ENCODE measurements at places on chromosomes 13 and 19. TPM values are rescaled to one million over a fixed set of nuclear protein-coding genes. Genes with fewer than 3 reads are reported as not detected.

The SIGLEC11 gene
- total RNA-seq = not detected

The ZNF177 gene
- total RNA-seq = 0.76 TPM

The OVOL3 gene
- total RNA-seq = not detected

The PPP1R12C gene
- 23.5 TPM for total RNA-seq

The NLRP9 gene
- not detected for total RNA-seq

The ZNF772 gene
- 10.9 TPM for total RNA-seq

The LIN37 gene
- total RNA-seq = 4.3 TPM

The F10 gene
- under 0.01 TPM for total RNA-seq

The MBD3L3 gene
- not detected for total RNA-seq

The COX6B2 gene
- not detected for total RNA-seq

The KPTN gene
- total RNA-seq = 2.7 TPM

The PCCA gene
- total RNA-seq = 80.4 TPM

The CGB3 gene
- not detected for total RNA-seq

The ZNF568 gene
- 10.6 TPM for total RNA-seq

The RFPL4AL1 gene
- not detected for total RNA-seq

The TMEM59L gene
- total RNA-seq = not detected

The ZNF358 gene
- total RNA-seq = 11.2 TPM

The FCAR gene
- total RNA-seq = not detected

The ZNF556 gene
- total RNA-seq = not detected

The RSPH6A gene
- 0.11 TPM for total RNA-seq

The GNA15 gene
- total RNA-seq = 0.09 TPM

The DKKL1 gene
- total RNA-seq = 0.43 TPM

The PCDH17 gene
- total RNA-seq = 4.0 TPM

The MYPOP gene
- total RNA-seq = 0.86 TPM

The CGB1 gene
- not detected for total RNA-seq

The ZNF470 gene
- total RNA-seq = 5.1 TPM

The FFAR3 gene
- not detected for total RNA-seq

The NPAS1 gene
- total RNA-seq = not detected

The CACNA1A gene
- under 0.01 TPM for total RNA-seq

The ANKLE1 gene
- 0.43 TPM for total RNA-seq

The SLITRK6 gene
- not detected for total RNA-seq

The CEACAM1 gene
- 18.0 TPM for total RNA-seq

The MISP gene
- not detected for total RNA-seq

The TSC22D1 gene
- total RNA-seq = 139 TPM

The TMC4 gene
- 0.34 TPM for total RNA-seq

The FXYD3 gene
- not detected for total RNA-seq

The PTH2 gene
- total RNA-seq = not detected

The ELSPBP1 gene
- not detected for total RNA-seq

The SLC15A1 gene
- total RNA-seq = not detected

The ZSCAN5B gene
- total RNA-seq = 0.11 TPM

The CABP5 gene
- total RNA-seq = not detected

The WASF3 gene
- total RNA-seq = 27.0 TPM

The FUT6 gene
- total RNA-seq = not detected

All from dermis lymphatic vessel endothelial cell (primary cell).